Activated CD4-positive, alpha-beta T cell treated with anti-CD3 and anti-CD28 coated beads, Interleukin-2, amount 10 ng/mL, durations not matched to agents 7 days and 5 days (primary cell): ENCODE measurements at places on chromosomes 12 and 14.

DNA sequence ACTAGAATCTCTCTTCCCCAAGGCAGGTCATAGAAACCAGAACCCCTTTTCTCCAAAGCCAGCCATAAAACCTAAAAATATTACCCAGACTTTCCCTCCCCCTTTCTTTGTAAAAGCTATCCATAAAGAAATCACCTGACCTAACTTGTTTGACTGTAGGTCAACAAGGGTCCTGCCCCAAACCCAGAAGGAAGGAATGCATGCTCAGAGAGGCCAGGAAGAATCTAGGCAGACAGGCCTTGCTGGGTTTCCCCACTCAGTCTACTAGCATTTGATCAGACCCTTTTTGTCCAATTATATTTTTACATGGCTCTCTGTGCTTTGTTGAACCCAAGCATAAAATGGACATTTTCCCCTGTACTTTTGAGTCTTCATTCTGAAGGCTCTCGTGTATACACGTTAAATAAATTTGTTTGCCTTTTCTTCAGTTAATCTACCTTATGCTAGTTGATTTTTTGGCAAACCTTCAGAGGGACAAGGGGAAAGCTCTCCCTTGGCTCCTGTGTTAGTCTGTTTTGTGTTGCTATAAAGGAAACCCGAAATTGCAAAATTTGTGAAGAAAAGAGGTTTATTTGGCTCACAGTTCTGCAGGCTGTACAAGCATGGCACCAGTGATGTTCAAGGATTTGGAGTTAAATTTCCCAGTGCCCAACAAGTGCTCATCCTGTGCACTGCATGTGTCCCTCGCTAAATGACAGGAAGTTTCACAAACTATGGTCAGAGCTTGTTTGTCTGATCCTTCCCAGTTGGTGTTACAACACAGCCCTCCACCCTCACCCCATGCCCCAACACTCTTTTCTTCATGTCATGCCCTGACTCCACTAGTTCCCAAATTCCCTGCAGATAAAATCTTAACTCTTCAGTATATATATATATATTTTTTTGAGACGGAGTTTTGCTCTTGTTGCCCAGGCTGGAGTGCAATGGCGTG lies 14.2 kb upstream of the RASSF3 start:
- H3K4me1 ChIP-seq, result peaks cover 39% of the 10 kb centered on the region
- no peak for DNase-seq
- no peaks in the 10 kb centered on the region for H3K27me3 ChIP-seq
- no peak overlapping the region for H3K27ac ChIP-seq
- no peak overlapping the region for H3K4me3 ChIP-seq
- peaks cover 3% of the 10 kb centered on the region for H3K36me3 ChIP-seq

DNA sequence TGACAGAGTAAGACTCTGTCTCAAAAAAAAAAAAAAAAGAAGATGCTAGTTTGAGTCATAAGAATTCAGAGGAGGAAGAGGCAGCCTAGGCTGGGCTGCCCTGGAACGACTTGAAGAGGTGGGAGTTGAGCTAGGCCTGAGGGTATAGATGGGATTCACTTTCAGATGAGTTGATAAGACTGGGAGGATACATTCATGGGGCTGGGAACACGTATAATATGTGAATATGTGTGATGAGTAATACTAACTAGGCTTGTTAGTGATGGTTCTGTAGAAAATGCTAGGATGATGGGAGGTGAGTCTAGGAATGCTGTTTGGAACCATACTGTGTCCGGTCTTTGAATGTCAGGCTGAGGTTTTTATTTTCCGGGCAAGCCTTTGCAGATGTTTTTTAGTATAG lies 9.0 kb downstream of the PLEKHA5 start:
- H3K4me3 ChIP-seq, result no peak overlapping the region
- no peak for DNase-seq
- H3K36me3 ChIP-seq, result no peaks in the 10 kb centered on the region
- no peaks in the 10 kb centered on the region for H3K4me1 ChIP-seq
- peaks cover 7% of the 10 kb centered on the region for H3K27me3 ChIP-seq
- H3K27ac ChIP-seq, result no peak overlapping the region

- H3K27me3 ChIP-seq, result peaks cover 57% of the 10 kb centered on the region
- peaks cover 20% of the 10 kb centered on the region for H3K4me1 ChIP-seq
- peaks cover 2% of the 10 kb centered on the region for H3K36me3 ChIP-seq
These were observed 1.3 kb downstream of the TEAD4 start for GRCh38 chr12:2960390-2960956.

- H3K27ac ChIP-seq, result no peak overlapping the region
- no peaks in the 10 kb centered on the region for H3K4me1 ChIP-seq
- H3K27me3 ChIP-seq, result peaks cover 10% of the 10 kb centered on the region
- H3K4me3 ChIP-seq, result no peak overlapping the region
These were observed 25.3 kb downstream of the RHOJ start for GRCh38 chr14:63229330-63230059.

GRCh38 chr12:66072566-66072965 lies 58.0 kb downstream of the LLPH start:
- H3K4me1 ChIP-seq, result no peaks in the 10 kb centered on the region
- H3K36me3 ChIP-seq, result no peaks in the 10 kb centered on the region
- peaks cover 2% of the 10 kb centered on the region for H3K27me3 ChIP-seq
- no peak overlapping the region for H3K27ac ChIP-seq

DNA sequence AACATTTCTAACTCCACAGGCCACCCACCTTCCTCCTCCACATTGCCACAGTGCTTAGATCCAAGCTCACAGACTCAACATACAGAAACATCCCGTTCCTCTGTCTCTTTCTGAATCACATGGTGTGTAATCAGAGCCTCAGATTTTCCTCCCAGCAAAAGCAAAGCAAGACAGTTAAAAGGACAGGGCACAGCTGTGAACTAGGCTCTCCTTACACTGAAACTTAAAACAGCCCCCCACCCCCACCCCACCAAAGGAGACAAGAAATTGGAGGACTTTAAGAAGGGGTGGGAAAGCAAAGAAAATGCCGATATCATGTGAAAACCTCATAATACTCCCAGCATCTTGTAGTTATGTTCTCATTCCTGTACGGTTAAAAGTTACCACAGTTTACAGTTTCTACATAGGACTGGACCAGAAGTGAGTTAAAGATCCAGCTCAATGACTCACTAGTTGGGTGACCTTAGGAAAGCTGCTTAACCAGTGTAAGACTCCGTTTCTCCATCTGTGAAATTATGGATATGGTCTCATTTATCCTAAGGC lies 4.8 kb downstream of the YBX3 start:
- H3K4me1 ChIP-seq, result peaks cover 46% of the 10 kb centered on the region
- peaks cover 7% of the 10 kb centered on the region for H3K27me3 ChIP-seq
- peaks cover 13% of the 10 kb centered on the region for H3K36me3 ChIP-seq
- no peak overlapping the region for H3K4me3 ChIP-seq
- no peak for DNase-seq

DNA sequence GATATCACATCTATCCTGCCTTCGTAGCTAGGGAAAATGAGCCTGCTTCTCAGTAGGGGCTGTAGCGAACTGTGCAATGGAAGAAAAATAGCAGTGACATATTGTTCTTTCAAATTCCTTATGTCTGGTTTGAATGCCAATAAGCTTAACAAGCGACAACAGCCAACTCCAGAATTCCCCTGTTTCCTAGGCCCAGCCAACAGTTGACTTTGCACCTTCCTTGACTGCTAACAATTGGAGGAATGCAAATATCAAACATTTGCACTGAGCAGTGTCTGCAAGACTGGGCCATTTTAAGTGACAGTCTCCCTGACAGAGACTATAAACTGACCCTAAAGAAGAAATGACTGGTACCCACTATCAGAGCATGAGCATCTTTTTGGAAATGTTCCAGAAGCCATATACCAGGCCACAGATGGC lies 12.0 kb upstream of the SERPINA1 start:
- H3K27ac ChIP-seq, result no peak overlapping the region
- no peaks in the 10 kb centered on the region for H3K4me1 ChIP-seq
- H3K36me3 ChIP-seq, result no peaks in the 10 kb centered on the region

DNA sequence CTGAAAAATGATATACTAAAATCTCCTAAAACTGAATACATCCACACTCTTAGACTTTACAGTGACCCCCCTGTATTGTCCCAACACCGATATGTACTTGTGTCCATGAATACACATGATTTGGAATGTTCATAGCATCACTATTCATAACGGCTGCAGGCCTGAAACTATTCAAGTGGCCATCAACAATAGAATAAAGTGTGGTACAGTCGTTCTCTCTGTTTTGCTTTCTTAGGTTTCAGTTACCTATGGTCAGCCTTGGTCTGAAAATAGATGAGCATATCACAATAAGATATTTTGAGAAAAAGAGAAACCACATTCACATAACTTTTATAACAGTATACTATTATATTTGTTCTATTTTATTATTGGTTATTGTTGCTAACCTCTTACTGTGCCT lies 150.6 kb downstream of the ASCL4 start:
- no peak overlapping the region for H3K27ac ChIP-seq
- DNase-seq, result no peak
- no peaks in the 10 kb centered on the region for H3K4me1 ChIP-seq
- H3K4me3 ChIP-seq, result no peak overlapping the region

DNA sequence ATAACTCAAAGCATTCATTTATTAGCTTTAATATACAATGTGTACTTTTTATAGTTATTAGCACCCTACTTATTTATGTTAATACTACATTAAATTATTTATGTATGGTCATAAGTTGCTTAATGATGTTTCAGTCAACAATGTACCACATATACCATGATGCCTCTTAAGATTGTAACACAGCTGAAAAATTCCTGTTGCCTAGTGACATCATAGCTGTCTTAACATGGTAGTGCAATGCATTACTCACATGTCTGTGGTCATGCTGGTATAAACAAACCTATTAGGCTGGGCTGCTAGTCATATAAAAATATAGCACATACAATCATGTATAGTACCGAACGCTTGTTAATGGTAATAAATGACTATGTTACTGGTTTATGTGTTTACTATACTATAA lies 120.4 kb downstream of the ANO6 start:
- no peaks in the 10 kb centered on the region for H3K27me3 ChIP-seq
- H3K27ac ChIP-seq, result no peak overlapping the region
- peaks cover 11% of the 10 kb centered on the region for H3K36me3 ChIP-seq
- no peak overlapping the region for H3K4me3 ChIP-seq
- H3K4me1 ChIP-seq, result peaks cover 3% of the 10 kb centered on the region
- DNase-seq, result no peak
